ENCODE measurements at places on chromosomes 6 and 20.

DNA sequence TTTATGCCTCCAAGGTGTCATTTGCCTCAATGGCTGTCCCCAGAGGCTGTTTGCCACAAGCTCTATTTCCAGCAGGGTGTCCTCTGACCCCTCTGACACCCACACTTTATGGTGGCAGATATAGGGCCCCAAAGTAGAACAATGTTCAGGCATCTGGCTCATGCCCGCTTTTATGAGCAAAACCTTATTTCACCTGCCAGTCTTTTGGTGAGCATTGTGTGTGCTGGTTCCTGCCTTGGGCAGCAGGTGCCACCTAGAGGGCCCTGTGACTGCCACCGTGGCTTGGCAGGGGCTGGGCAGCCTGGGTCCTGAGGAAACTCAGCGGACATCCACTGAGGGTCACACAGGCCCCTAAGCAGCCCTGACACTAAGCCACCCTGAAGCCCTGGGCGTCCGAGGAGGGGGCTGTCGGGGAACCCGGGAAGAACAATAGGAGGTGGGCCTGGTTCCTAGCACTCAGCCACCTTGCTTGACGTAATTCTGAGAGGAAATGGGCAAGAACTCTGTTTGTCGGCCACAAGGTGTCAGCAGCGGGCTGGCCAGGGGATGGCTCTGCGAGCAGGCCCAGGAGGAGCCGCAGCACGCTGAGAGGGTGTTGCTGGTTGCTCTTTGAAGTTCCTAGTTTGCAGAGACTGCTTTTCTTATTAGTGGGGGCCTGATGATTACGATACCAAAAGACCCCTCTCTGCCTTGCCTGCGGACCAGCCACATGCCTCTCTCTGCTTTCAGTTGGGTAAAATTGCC lies 148.9 kb downstream of the SCML4 start:
- no peak overlapping the region for H3K27ac ChIP-seq
- DNase-seq, result peak; percentile 87
- H3K36me3 ChIP-seq, result no peaks in the 10 kb centered on the region
- peaks cover 20% of the 10 kb centered on the region for H3K4me1 ChIP-seq

DNA sequence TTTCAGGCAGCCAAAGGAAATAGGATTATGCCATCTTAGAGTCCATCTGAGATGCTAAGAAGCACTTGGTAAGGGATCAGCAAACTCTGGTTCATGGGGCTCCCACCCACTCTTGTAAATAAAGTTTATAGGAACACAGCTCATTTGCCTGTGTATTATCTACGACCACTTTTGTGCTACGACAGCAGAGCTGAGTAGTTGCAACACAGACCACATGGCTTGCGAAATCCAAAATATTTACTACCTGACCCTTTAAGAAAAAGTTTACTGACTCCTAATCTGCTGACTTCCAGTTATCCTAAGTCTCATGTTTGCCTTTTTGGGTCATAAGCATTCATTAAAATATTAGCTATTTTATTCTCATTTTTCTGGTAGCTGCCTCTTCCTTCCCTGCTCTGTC lies 859.0 kb downstream of the QKI start:
- no peaks in the 10 kb centered on the region for H3K36me3 ChIP-seq
- no peaks in the 10 kb centered on the region for H3K27me3 ChIP-seq
- no peak overlapping the region for H3K4me3 ChIP-seq
- H3K4me1 ChIP-seq, result no peaks in the 10 kb centered on the region
- H3K27ac ChIP-seq, result no peak overlapping the region

DNA sequence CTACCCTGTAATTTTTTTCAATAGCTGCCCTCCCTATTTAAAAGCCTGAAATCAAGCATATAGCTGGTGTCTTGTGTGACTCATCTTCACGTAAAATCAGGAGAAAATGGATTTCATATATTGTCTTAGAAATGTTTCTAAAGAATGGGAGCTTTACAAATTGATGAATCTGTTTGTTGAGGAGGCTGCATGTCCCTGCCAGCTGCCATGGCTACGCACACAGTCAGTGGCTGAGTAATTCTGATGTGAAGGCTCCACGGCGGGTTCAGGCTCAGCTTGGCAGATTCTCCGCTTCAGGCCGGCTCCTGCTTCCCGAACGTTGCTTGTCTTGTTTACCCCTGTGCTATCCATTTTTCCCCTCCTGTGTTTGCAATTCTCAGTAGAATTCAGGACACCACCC lies 82.8 kb downstream of the CCDC170 start:
- no peak for DNase-seq
- H3K4me1 ChIP-seq, result no peaks in the 10 kb centered on the region
- H3K4me3 ChIP-seq, result no peak overlapping the region
- H3K27me3 ChIP-seq, result no peaks in the 10 kb centered on the region

DNA sequence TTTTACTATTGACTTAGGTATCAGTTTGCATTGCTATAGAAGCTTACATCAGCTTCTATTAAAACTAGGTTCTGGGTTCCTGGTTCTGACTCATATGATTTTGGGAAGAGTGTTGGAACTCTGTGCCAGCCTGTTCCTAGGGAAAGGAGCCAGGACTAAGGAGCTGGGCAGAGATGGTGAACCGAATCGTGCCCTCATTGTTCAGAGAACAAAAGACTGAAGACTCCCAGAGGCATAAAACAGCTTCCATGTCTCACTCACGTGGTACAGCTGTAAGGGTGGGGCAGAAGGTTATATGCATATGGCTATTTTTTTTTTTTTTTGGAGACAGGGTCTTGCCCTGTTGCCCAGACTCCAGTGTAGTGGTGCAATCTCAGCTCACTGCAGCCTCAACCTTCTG lies 89.1 kb upstream of the THBS2 start:
- no peak for DNase-seq
- no peak overlapping the region for H3K4me3 ChIP-seq
- no peaks in the 10 kb centered on the region for H3K4me1 ChIP-seq
- H3K36me3 ChIP-seq, result no peaks in the 10 kb centered on the region

- H3K4me1 ChIP-seq, result no peaks in the 10 kb centered on the region
- peaks cover 46% of the 10 kb centered on the region for H3K27me3 ChIP-seq
- H3K36me3 ChIP-seq, result no peaks in the 10 kb centered on the region
- no peak for DNase-seq
- no peak overlapping the region for H3K4me3 ChIP-seq
Observed at GRCh38 chr20:3677733-3678132, 4.1 kb downstream of the ADAM33 start.

DNA sequence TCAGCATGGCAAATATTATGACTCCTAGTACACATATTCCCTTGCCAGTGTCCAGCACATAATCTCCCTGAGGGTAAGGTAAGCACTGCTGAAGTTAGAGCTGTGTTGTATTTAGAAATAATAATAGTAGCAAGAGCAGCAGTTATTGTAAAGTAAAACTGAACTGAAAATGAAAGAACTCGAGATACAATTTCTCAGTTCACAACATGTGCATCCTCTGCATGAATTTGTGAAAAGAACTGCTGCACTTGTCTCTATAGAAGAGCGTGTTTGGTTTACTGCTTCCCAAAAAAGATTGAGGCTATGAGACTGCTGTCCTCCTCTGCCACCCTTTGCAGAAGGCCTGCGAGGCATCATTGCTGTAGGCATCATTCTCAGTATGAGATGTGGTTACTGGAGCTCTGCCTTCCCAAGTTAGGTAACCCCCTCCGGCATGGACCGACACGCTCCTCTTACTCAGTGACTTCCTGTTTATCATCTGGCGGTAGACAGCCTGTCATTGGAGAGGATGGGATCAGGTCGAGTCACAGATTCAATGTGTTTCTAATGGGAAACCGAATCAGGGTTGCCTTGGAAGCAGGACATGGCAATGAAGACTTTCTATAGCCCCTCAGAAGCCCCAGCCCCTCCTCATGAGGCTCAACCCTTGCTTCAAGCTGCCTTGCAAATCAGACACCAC lies 48.1 kb downstream of the SLC24A3 start:
- DNase-seq, result no peak
- H3K27ac ChIP-seq, result no peak overlapping the region
- H3K4me3 ChIP-seq, result no peak overlapping the region
- H3K4me1 ChIP-seq, result no peaks in the 10 kb centered on the region

- no peak overlapping the region for H3K4me3 ChIP-seq
- H3K4me1 ChIP-seq, result peaks cover 5% of the 10 kb centered on the region
- H3K36me3 ChIP-seq, result no peaks in the 10 kb centered on the region
- no peak for DNase-seq
- no peaks in the 10 kb centered on the region for H3K27me3 ChIP-seq
- no peak overlapping the region for H3K27ac ChIP-seq
Observed at GRCh38 chr6:134034478-134034877, 17.9 kb downstream of the SLC2A12 start.

GRCh38 chr6:72048080-72048479 lies 161.7 kb downstream of the RIMS1 start:
- no peaks in the 10 kb centered on the region for H3K27me3 ChIP-seq
- H3K36me3 ChIP-seq, result no peaks in the 10 kb centered on the region
- H3K27ac ChIP-seq, result no peak overlapping the region

DNA sequence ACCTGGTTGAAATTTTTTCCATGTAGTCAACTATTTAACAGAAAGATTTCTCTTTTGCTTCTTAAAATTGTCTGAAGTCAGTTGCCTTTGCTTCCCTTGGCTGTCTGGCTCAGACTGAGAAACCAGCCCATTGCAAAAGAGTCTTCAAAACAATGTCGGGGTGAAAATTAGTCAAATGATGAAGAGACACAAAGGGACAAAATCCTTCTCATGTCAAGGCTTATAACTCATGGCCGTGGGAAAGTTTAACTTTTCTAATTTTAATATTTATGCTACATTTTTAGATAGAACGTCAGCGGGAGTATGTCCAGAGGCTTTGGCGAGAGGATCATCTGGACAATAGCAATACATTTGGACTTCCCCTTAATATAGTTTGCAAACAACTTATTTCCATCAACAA lies 127.2 kb downstream of the CD164 start:
- no peaks in the 10 kb centered on the region for H3K36me3 ChIP-seq
- DNase-seq, result no peak
- H3K27me3 ChIP-seq, result no peaks in the 10 kb centered on the region
- no peak overlapping the region for H3K4me3 ChIP-seq
